ENCODE measurements at places on chromosomes 16 and 17.

- DNase-seq = no peak
Measured at GRCh38 chr16:72983728-72984350, 64.1 kb downstream of the ZFHX3 start.

DNA sequence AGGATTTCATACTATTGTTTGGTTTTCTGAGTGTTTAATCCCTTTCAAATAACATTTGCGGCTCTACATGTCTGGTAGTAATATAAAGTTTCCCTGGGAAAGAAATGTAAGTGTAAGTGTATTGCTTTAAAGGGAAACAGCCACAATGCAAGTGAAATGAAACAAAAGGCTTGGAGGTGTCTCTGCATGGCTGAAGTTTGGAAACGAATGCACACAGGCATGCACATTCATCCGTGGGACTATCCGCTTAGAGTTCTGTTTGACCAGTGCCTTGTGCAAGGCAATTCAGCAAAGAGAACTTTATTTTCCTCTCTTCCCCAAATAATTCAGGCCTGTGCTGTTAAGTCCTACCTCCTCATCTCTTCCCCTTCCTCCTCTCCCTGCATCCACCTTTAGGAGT, 56.1 kb upstream of the MRTFB start:
- DNase-seq = peak; percentile 35

- DNase-seq = no peak
Measured at GRCh38 chr16:88480829-88481228, 27.7 kb downstream of the ZFPM1 start.

DNA sequence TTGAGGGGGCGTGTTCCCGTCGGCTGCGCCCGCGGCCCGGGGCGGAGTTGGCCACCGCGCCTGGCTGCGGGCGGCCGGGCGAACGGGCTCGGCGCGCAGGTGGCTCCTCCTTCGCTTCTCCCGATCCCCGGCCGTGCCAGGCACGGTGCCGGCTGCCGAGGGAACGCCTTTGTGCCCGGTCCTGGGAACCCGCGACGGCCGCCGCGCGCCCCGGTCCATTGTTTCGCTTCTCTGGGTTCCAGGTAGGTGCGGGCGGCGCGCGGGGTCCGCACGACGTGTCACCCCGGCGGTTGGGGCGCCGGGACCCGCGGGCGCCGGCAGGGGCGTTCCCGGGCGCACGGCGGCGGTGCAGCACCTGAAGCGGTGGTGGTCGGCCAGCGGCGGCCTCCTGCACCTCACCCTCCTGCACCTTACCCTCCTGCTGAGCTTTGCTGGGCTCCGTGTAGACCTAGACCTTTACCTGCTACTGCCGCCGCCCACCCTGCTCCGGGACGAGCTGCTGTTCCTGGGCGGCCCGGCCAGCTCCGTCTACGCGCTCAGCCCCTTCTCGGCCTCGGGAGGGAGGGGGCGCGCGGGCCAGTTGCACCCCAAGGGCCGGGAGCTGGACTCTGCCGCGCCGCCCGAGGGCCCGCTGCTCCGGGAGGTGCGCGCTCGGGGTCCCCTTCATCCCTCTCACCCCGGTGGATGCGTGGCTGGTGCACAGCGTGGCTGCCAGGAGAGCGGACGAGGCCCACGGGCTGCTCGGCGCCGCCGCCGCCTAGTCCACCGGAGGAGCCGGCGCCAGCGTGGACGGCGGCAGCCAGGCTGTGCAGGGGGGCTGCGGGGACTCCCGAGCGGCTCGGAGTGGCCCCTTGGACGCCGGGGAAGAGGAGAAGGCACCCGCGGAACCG, 99.9 kb downstream of the EFCAB13 start:
- no peak for DNase-seq

DNA sequence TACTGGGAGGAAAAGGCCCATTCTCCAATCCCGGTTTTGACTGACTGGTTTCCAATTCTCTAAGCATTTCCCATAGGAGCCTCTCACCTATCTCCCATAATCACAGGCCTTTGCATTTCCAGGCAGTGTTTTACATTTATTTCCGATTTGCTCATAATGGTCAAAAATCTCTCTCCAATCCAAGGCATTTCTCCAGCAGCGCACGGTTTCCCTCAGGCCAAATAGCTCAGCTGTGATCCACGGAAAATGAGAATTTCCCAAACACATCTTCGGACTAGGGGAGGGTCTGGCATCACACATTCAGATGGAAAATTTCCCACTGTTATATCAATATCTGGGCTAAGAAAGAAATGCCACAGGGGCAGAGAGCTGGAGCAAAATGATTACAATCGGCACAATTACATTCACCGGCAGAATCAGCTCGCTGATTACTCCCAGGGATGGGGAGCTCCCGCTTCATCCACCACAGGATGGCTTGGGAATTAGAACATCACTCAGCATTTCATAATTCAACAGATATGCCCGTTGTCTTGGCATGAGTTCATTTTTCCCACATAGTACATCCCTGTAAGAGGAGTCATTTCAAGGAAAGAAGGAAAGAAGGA, 6.7 kb downstream of the PIPOX start:
- no peak for DNase-seq

DNA sequence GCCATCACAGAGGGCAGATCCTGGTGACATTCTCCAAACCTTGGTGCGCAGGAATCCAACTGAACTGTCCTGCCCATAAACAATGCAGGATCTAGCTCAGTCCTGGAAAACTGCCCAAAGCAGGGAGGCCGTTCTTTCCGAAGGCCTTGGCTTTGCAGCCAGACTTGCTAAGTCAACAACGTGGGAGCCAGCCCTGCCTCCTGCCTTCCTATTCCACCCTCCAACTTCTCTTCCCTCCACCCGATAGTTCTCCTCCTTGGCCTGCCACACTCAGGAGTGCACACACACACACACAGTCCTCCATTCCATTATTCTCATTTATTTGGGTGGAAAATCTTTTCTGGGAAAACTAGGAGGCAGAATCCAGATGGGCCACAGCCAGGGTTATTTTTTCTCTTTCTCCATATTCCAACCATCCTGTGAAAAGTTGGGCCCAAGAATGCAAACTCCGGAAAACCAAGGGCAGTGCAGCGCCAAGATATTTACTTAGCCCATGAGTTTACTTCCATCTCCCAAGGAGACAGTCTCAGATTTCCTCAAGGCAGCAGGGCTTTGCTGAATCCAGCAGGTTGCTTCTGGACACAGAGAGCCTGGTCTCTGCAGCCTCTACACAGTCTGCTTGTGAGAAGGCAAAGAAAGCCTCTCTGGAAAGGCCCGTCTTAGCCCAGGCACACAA, 15.8 kb downstream of the COPRS start:
- DNase-seq = no peak

GRCh38 chr16:54980821-54981220, 50.2 kb downstream of the IRX5 start:
- DNase-seq = no peak

DNA sequence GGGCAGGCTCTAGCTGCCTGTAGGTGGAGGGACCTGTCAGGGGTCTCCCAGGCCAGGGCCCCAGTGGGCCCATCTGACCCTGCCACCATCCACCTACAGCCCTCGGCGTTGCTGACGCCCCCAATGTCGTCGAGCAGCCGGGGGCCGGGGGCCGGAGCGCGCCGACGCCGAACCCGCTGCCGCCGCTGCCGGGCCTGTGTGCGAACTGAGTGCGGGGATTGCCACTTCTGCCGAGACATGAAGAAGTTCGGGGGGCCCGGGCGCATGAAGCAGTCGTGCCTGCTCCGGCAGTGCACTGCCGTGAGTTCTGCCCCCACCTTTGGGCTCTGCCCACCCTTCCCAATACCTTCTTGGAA, 2.2 kb downstream of the FBXL19 start:
- no peak for DNase-seq

DNA sequence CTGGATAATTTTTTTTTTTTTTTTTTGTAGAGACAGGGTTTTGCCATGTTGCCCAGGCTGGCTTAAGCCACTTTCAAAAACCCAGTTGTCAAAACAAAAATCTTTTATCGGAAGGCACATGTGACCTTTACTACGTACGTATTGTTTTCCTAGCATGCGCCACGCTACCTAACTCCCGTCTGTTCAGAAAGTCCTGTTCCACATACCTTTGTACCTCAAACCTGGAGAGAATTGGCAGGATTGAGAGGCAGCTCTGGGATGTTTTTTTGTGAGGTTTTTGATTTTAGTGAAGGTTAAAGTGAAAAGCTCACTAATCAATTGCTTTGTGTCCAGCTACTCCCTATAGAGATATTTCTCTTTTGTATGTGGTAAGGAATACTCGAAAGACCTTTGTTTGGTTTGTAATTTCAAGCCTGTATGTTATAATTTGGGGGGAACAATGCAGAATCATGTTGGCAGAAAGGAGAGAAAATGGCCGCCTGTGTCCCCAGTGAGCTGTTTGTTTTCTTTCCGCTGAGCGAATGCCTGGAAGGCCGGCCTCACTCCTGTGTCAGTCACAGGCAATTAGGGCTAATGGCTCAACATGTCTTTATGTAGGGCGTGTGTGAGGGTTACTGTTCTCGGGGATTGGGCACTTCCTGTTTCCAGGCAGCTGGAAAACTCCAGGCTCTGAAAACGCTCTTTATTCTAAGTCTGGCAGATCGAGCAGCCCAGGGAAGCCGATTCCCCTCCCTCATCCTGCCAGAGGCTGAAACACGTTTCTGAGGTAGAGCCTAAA, 60.8 kb upstream of the CLEC18A start:
- DNase-seq = no peak

All from inflammatory macrophage (primary cell).